ENCODE measurements at places on chromosomes 5 and 9.

DNA sequence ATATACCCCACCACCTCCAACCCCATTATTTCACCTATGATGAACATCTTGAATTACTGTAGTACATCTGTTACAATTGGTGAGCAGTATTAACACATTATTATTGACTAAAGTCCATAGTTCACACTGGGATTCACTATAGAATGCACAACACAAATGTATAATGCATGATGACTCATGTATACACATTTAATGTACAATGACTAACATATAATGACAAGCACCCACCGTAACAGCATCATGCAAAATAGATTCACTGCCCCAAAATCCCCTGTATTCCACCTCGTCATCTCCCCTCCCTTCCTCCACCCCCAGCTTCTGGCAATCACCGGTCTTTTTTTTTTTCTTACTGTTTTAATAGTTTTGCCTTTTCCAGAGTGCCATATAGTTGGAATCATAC, 47.1 kb upstream of the NEK6 start:
- DNase-seq, result no peak

DNA sequence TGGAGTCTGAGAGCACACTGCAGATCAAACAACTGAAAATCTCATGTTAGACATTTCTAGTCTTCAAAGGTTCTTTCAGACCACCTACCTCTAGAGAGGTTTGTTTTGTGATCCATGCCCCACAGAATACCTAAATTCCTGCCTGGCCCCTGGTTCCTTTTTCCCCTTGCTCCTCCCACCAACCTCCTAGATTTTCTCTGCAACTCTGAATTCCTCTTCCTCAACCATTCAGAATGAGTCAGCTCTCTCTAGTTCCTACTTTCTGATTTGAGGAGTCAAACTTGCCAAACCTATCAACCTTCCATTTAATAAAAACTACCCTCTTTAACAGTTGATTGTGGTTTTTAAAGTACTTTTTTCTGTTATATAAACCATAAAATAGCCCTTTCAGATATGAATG, 83.2 kb upstream of the ZNF462 start:
- DNase-seq, result no peak

DNA sequence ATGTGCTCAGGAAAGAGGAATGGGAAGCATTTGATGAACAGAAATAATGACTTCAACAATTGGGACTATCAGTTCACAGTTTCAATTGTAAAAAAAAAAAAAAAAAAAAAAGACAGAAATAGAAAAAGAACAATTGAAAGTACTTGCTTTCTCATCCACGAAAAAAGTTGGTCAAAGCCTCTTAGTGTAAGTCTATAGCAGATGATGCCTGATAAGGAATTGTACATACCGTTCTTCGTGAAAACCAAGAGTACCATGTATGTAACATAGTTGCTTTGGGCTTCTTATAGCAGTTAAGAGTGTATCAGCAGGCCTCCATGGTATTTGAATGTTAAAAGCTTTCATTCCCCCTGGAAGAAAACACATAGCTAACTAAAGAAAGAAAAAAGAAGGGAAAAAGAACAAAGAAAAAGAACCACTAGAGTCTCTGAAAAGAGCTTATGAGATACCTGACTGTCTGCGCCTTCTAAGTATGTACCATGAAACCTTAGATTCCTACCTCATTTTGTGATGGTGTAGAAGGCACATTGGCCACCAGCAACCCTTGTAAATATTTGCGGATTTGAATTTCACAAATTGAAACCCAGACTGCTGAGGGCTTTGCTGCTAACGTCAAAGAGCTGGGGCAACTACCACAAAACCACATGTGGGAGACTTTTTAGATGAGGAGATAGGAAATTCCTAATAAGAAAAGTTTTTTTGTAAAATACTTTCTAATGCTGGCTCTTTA, 75.2 kb downstream of the TMC1 start:
- no peak for DNase-seq

DNA sequence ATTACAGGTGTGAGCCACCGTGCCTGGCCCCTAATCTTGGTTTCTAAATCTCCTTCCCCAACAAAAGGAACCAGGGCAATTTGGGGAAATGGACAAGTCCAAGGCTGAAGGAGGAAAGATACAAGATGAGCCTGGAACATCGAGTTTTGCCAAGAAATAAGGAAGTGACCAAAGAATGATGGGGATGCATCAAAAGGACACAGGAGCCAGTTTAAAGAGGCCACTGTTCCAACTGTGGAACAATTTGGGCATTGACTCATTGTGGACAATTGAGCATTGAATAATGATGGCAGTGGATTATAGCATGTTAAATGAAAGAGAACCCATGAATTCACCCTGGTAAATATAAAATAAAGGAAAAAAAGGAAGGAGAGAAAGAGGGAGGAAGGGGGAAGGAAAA, 47.5 kb downstream of the DUSP1 start:
- no peak for DNase-seq

GRCh38 chr5:109558952-109559351, 130.8 kb upstream of the MAN2A1 start:
- DNase-seq, result no peak

DNA sequence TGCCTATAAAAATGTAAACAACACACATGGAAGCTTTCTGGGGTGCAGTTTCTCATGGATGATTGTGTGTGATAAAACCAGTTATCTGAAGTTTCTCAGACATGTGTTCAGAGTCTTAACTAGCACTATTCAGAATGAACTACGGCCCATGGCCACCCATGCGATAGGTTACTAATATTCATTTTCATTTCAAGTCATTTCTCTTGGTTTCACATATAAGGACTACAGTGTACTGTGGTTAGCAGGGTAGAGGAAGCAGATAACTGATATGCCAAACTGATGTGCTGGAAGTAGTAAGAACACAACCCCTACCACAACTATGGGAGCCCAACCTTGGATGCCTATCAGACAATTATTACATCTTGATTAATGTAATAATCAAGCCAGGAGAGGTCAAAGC, 372.1 kb downstream of the DTWD2 start:
- no peak for DNase-seq
